ENCODE measurements at places on chromosomes 6 and 20.

DNA sequence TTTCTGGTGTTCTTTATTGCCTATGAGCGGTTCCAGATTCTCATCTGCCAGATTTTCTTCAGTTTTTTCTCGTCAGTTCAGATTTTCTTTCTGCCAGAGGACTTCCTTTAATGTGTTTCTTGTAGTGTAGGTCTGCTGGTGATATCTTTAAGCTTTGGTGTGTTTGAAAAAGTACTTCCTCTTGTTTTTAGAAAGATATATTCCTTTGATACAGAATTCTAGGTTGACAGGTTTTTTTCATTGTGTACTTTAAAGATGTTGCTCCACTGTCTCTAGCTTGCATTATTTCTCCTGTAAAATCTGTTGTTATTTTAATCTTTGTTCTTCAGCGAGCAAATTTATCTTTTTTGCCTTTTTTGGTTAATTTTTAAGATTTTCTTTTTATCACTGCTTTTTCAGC is 36.9 kb downstream of the ASXL1 start:
- no peak for DNase-seq

GRCh38 chr6:39137245-39137644 is 22.3 kb upstream of the SAYSD1 start:
- no peak for DNase-seq

GRCh38 chr20:31604567-31605030 is 490 bp upstream of the ID1 start:
- no peak for DNase-seq

- DNase-seq, result no peak
Observed at GRCh38 chr20:3116341-3116740, 31.8 kb upstream of the AVP start.
